NCI-H446 (cell line): ENCODE measurements at places on chromosomes 7 and 10.

DNA sequence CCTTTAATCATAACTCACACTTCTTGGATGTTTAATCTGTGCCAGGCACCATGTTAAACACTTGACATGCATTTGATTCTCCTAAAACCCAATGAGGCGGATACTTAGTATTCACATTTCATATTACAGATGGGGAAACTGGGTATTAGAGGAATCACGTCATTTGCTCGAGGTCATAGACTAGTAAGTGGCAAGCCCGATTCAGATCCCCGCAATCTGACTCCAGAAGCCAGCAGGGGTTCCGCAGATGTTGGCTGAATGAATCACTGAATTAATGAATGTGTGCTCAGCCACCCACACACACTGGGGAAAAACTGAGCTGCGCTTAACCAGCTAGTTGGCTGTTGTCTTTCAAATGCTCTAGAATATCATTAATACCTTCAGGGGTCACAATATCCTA, 22.5 kb upstream of the ENO4 start:
- DNase-seq: no peak

DNA sequence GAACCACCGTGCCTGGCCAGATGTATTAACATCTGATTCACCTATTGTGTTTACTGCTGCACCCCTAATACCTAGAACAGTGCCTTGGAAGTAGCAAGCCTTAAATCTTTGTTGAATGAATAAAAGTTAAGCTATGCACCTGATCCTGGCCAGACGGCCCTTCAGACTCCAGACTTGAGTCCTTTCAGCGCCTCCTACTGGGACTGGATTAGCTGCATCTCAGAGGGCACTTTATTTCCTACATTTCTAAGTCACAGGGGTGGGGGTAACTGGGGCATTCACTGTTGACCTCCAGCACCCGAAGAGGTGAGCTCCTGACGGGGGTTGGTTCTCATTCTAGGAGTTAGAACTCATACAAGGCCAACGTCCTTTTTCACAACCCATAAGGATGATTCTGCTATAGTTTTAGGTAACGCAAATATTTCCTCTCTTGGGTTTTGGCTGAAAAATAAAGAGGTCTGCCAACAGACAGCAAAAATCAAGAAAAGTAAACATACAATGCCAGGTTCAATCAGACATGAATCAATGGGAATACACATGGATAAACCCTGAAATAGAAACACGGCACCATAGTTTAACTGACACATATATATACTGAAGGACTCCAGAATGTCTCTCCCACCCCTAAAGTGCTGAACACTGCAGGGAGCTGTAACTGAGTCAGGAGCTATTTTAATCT, 48.0 kb upstream of the DLG5 start:
- no peak for DNase-seq

DNA sequence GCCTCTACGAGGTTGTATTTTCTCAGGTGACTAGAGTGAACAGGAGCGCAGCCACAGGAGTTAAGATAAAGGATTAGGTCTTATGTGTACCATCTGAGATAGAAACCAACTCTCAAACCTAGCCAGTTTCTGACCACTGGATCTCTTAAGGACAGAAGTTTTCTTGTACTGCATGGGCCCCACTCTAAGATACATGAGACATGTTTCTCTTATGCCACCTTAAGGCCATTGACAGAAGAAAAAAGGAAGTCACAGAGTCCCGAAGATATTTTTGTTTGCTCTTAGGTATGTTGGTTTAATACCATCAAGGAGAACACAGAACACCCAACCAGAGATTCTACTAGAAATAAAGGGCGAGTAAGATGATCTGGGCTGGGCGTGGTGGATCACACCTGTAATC, 335.8 kb downstream of the FRMD4A start:
- DNase-seq: no peak

- DNase-seq: no peak
Observed at GRCh38 chr7:140327261-140327661, 71.1 kb downstream of the SLC37A3 start.

- DNase-seq: no peak
Observed at GRCh38 chr7:152571068-152571467, 104.9 kb downstream of the XRCC2 start.

- DNase-seq: no peak
Observed at GRCh38 chr10:43311794-43312193, 44.9 kb upstream of the RASGEF1A start.

GRCh38 chr10:132964231-132964630, 21.9 kb upstream of the CFAP46 start:
- no peak for DNase-seq

DNA sequence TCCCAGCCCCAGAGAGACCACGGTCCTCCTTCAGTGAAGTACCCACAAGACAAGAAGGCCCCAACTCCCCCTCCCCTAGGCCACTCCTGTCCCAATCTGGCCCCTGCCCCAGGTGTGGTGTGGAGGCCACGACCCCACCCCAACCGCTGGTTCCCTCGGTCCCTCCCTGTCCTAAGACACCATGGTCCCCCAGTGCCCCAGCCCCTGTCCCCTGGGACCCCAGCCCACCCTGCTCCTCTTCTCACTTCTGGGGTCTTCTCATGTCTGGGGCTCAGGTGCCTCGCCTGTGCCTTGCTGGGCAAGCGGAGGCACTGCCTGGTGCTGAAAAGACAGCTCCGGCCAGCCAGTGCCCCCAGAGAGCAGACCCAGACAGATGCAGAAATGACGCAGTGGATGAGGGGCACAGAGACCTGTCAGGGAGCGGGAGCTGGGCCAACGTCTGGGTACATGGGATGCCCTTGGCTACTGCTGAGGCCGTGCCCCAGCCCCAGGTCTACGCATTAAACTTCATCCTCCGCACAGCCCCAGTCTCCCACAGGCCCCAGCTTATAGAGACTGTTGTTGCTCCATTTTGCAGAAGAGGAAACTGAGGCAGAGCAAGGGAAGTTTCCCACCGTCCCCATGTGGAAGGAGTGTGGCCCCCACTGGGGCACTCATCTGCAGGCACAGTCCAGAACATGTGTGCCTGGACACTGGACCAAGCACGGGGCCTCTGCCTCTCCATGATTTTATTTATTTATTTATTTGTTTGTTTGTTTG, 14.8 kb downstream of the GRIFIN start:
- DNase-seq: no peak
